ENCODE measurements at places on chromosomes 2 and 18. TPM values are rescaled to one million over a fixed set of nuclear protein-coding genes. Genes with fewer than 3 reads are reported as not detected.
A peak's percentile ranks its signal among the peaks of the same experiment; 100 is the strongest.

KIF1A gene
- 0.62 TPM for total RNA-seq

ITGAV gene
- 17.2 TPM for total RNA-seq

TMEM247 gene
- not detected for total RNA-seq

CIB4 gene
- not detected for total RNA-seq

POU3F3 gene
- total RNA-seq = not detected

PLEK gene
- total RNA-seq = 2.5 TPM

STEAP3 gene
- 165 TPM for total RNA-seq

QPCT gene
- total RNA-seq = 1.2 TPM

PCARE gene
- total RNA-seq = not detected

INPP5D gene
- total RNA-seq = 5.3 TPM

CCDC68 gene
- total RNA-seq = 12.0 TPM

GRCh38 chr2:145750612-145751011 lies 1230.7 kb upstream of the ZEB2 start:
- DNase-seq = no peak

- no peak for DNase-seq
These were observed 82.0 kb downstream of the MREG start for GRCh38 chr2:215931256-215931903.

DNA sequence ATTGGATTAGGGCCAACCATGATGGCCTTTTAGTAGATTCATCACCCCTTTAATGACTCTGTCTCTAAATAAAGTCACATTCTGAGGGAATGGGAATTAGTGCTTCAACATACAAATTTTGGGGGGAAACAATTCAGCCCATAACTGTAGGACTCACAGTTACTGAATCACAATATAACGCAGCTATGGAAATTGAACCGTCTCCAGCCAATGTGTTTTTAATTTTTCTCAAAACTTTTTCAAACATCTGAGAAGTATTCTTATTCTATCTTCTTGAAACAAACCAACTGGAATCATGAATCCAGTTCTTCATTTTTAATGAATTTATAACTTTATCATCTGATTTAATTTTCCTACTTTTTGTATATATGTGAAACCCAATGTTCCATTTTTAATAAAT lies 373.1 kb upstream of the SYT4 start:
- DNase-seq = no peak

GRCh38 chr18:48136827-48137373 lies 206.4 kb upstream of the SMAD2 start:
- no peak for DNase-seq

DNA sequence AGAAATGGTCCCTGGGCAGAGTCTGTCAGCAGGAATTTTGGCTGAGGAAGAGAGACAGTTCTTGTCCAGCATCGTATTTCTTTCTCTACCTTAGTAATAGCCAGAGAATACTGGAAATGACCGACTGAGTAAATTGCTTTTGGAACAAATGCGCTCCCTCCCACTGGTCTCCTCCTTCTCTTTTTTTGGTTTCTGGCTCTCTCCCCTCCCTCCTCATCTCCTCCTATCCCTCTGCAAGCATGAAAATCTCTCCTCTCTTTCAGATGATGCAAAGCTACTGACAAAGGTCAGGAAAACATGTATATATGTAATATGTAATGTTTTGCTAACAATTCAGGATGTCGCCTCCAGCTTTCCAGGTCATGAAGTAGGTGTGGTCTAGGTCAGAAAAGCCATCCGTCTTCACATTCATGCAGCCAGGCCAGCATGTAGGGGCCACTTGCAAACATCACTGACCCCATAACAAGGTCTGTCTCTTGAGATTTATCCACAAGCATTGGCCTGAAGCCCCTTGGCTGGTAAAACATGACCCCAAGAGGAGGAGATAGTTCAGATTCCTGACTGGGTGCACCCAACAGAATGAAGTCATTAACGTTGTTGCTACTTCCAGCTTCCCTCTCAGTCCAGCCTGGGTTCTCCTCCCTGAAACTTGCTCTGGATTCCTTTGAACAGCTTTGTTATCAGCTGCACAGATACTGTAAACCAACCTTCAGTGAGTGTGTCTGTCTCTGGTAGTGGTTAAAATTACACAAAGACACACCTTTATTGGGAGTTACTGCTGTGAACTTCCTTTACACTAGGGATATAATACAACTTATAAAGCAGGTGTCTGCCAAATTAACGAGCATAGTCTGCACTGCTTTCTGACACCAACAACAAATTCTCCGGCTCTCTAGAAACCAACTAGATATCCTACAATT lies 864.4 kb upstream of the KLHL29 start:
- DNase-seq = no peak

DNA sequence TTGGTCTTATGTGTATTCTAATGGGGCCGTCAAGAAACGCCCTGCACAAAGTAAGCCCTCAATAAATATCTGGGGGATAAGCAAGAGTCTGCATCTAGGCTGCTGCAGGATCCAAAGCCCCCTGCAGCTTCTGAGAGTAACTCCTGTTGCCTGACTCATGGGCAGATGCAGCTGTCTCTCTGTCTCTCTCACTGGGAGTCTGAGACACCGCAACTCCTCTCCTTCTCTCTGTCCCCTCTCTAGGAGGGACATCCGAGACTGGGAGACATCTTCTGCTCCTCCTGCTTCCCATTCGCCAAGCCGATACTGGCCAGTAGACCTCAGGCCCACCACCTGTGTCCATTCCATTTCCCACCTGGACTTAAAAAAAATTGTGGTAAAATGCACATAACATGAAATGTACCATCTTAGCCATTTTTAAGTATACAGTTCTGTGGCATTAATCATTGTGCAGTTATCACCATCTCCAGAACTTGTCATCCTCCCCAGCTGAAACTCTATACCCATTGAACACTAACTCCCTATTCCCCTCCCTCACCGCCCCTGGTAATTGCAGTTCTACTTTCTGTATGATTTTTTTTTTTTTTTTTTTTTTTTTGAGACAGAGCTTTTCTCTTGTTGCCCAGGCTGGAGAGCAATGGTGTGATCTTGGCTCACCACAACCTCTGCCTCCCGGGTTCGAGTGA lies 20.1 kb downstream of the DYSF start:
- DNase-seq = no peak

GRCh38 chr18:40877096-40877495 lies 1077.9 kb upstream of the PIK3C3 start:
- DNase-seq = no peak

DNA sequence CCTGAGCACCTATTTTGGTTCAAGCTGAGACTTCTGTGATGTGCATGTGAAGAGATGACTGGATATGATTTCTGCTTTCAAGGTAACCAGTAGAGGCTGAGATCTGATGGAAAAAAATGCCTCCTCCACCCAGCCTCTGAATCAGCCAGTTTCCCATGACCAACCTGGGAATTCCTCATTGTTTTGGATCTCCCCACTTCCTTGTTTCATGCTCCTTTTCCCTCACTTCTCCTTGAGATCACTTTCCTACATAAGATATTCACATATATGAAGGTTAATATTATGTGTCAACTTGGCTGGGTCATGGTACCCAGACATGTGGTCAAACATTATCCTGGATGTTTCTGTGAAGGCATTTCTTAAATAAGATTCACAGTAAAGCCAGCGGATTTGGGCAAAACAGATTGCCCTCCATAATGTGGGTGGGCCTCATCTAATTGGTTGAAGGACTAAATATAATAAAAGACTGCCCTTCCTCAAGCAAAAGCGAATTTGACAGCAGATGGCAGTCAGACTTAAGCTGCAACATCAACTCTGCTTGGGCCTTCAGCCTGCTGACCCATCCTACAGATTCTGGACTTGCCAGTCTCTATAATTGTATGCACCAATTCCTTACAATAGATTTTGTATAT lies 379.4 kb downstream of the TNS1 start:
- no peak for DNase-seq

GRCh38 chr2:20384953-20385352 lies 34.3 kb upstream of the PUM2 start:
- DNase-seq = no peak

- DNase-seq = no peak
These were observed 88.6 kb downstream of the KCNH7 start for GRCh38 chr2:162749994-162750393.

DNA sequence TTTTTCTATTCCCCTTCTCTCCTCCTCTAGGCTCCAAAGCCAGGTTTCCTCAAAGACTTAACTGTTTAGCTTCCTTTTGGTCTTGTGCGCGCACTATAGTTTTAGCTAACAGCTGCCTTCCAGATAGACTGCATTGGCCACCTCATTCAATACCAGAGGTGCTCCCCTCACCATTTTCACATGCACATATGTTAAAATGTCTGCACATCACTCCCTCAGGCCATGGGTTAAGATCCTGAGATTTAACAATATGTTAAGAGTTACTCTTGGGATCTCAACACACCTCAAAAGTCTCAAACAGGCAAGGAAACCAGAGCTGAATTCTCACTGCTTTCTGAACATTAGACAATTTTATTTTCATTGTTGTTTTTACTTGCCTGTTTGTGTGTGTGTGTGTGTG lies 80.8 kb upstream of the MAP3K20 start:
- no peak for DNase-seq

- DNase-seq = no peak
These were observed 191.3 kb downstream of the RPRM start for GRCh38 chr2:153287109-153287801.

GRCh38 chr2:227280895-227281294 lies 44.2 kb upstream of the MFF start:
- no peak for DNase-seq

DNA sequence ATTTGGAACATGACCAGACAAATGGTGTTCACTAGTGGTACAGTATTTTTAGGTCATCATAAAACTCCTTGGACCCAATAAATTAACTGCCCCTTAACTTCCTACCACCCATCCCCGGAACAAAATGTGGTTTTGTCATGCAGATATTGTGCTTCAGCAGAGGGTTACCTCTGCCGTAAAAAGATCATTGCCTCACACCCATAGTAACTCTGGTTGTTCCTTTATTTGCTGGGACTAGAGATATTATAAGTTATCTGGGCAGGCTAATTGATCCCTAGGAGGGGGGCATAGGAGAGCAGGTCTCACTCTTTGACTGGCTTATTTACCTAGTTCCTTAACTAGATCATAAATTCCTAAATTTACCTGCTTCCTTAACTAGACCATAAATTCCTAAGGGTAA lies 1343.9 kb upstream of the CHAC2 start:
- no peak for DNase-seq

DNA sequence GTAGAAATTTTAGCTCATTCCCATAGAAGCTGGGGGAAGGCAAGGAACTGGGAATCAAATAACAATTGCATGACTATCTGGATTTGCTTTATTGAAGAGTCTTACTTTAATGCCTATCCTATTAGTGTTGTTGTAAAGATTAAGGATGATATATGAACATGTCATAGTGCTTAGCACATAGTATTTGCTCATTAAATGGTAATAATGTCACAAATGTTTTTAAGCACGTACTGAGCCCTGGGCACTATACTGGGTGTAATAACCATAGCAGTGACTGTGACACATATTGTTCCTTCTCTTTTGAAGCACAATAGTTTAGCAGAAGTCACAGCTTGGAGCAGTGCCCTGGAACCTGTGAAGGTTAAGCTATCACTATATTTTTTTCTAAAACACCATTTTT lies 47.2 kb upstream of the DTNB start:
- no peak for DNase-seq

GRCh38 chr2:150400849-150401248 lies 86.6 kb downstream of the RND3 start:
- no peak for DNase-seq

DNA sequence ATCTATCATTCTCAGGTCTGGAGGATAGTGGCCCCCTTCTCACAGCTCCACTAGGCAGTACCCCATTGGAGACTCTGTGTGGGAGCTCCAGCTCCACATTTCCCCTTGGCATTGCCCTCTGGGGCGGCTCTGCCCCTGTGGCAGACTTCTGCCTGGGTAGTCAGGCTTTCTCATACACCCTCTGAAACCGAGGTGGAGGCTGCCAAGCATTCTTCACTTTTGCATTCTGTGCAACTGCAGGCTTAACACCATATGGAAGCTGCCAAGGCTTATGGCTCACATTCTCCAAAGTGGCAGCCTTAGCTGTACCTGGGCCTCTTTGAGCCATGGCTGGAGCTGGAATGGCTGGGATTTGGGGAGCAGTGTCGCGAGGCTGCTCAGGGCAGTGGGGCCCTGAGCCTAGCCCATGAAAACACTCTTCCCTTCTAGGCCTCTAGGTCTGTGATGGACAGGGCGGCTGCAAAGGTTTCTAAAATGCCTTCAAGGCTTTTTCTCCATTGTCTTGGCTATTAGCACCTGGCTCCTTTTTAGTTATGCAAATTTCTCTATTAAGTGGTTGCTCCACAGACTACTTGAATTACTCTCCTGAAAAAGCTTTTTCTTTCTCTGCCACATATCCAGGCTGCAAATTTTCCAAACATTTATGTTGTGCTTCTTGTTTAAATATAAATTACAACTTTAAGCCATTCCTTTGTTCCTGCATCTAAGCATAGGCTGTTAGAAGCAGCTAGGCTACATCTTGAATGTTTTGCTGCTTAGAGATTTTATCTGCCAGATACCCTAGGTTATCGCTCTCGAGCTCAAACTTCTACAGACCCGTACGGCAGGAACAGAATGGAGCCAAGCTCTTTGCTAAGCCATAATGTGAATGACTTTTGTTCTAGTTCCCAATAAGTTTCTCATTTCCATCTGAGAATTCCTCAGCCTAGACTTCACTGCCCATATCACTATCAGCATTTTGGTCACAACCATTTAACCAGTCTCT lies 206.5 kb downstream of the CPS1 start:
- no peak for DNase-seq

DNA sequence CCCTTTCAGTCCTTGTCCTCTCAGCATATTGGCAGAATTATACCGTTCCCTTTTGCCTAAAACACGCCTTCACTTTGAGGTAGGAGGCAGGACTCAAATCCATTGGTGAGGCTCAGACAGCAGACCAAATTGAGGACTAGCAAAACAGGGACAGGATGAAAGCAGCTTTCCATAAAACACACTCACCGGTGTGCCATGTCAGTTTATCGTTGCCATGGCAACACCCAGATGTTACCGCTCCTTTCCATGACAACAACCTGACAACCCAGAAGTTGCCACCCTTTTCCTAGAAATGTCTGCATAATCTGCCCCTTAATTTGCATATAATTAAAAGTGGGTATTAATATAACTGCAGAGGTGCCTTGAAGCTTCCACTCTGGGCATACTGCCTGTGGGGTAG lies 730.4 kb downstream of the METTL4 start:
- DNase-seq = no peak

- DNase-seq = no peak
These were observed 154.7 kb downstream of the HDAC4 start for GRCh38 chr2:239245872-239246721.

GRCh38 chr2:25851740-25852503 lies 26.4 kb downstream of the ASXL2 start:
- DNase-seq = peak; percentile 57

GRCh38 chr2:144876013-144876412 lies 356.1 kb upstream of the ZEB2 start:
- DNase-seq = no peak

- DNase-seq = no peak
These were observed 88.4 kb upstream of the TMEM247 start for GRCh38 chr2:46390901-46391395.

GRCh38 chr2:109423556-109424359 lies 190.0 kb downstream of the SEPTIN10 start:
- DNase-seq = no peak
